ENCODE measurements at places on chromosomes 4 and X. TPM values are rescaled to one million over a fixed set of nuclear protein-coding genes. Genes with fewer than 3 reads are reported as not detected.

GRCh38 chrX:21661316-21661715 lies 3.2 kb upstream of the KLHL34 start:
- no peak for DNase-seq

DNA sequence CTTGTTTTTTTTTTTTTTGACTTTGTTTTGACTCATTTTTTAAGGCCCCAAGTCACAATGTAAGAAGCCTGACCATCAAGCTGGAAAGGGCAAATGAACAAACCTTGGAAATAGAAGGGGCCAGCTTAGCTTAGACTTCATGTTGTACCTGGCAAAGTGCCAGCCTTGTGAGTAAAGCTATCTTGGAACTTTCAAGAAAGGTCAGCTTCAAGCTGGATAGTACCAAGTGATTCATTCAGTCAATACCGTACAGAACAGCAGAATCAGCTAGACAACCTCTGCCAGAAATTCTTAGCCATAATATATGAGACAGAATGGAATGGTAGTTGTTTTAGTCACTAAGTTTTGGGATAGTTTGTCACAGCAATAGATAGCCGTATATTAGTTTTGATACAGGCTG lies 1492.2 kb upstream of the TENM3 start:
- no peak for DNase-seq

DNA sequence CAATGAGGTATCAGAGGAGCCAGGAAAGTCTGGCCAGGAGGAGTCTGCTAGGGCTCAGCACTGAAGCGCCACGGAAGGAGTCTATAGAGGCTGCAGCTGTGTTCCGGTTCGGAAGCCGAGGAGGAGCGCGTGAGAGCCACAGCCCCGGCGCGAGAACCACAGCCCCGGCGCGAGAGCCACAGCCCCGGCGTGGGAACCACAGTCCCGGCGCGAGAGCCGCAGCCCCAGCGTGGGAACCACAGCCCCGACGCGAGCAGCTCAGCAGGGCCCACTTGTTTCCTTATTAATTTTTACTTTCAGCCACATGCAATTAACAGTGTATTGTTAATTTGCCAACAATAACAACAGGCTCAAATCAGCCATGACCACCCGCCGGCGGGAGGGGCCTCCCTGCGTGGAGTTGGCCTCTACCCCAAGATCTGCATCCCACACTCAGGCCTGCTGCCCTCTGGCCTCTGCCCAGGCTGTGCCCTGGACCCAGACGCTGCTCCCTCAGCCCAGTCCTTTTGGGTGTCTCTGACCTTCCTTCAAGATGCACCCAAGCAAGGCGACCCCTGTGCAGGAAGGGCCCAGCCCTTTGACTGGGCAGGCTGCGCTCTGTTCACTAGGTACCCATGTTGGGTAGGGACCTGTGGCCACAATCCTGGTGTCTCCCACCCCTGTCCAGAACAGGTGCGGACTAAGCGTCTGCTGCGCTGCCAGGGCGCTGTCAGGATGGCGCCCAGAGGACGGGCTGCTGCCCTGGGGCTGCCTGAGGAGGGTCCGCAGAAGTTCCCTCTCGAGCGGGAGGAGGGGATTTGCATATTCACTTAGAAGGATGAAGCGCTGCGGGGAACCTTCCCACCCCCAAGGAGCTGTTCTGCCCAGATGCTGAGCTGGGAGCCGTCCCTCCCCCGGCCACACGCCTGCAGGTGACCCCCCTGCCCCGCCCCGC lies 113.8 kb downstream of the ADRA2C start:
- no peak for DNase-seq

GRCh38 chrX:39288592-39288991 lies 487.3 kb downstream of the MID1IP1 start:
- no peak for DNase-seq

- DNase-seq = no peak
Observed at GRCh38 chr4:119536572-119537528, 91.8 kb downstream of the PDE5A start.

GRCh38 chr4:87543835-87544461 lies 14.8 kb upstream of the SPARCL1 start:
- no peak for DNase-seq

GRCh38 chrX:40552768-40553167 lies 28.0 kb upstream of the ATP6AP2 start:
- DNase-seq = no peak

DNA sequence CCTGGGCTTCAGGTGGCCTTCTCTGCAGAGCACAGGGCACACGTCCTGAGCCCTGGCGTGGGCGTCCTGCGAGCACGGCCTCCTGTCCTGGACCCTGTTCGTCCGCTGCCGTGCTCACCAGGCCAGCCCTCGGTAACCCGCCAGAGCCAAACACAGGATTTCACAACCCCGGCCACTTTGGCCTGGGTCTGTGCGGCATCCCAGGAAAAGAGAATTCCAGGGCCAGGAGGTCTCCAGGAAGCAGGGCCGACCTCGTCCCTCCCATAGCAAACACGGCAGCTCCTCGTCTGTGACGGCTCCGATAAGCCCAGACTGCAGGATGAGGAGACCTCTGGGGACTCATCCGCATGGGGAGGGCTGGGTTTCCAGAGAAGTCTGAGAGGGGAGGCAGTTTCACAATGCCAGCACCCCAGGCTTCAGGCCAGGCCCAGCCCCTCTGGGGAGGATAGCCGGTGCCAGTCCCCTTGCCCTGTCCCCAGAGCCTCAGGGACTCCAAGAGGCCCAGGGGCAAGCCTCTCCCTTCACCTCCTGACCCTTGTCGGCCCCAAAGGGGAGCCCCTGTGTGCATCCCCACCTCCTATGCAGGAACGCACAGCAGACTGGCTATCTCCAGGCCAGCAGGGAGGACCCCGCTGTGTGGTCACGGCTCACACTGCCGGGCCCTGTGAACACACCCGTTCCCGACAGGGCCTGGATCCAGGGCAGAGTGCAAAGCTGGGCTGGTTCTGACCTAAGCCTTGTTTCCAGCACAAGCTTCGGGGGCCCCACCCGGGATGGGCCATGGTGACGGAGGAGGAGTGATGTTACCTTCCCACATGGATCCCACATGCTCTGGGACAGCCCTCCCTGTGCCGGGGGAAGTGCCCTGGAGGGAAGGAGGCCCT lies 22.3 kb upstream of the HTRA3 start:
- DNase-seq = no peak

DNA sequence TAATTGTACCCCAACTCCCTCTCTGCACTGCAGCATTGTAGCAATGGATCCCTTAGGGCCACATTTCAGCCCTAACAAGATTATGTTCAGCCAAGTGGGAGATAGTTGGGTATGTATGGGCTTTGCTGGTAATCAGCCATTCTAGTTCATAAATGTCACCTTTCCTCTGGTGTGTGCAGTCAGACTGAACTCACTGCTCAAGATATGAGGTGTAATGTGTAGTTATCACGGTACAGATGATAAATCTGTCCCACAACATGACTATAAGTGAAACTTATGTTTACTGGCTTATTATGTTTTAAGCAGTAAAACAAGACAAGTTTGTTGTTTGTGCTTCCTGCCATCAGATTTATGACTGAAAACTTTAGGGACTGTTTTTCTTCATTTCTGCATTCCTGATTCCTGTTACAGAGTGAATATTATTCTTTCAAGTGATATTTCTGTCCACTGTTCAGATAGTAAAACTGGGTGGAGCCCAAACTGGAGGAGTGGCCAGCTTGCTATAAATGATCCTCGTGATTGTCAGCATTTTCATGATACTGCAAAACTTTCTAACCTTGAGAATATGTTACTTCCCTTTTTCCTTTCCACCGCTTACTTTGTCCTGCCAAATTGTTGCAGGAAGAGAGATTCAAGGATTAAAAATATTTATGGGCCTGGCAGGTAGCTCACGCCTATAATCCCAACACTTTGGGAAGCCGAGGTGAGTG lies 44.9 kb downstream of the ANAPC4 start:
- DNase-seq = no peak

- no peak for DNase-seq
Observed at GRCh38 chr4:67603310-67604028, 44.9 kb downstream of the STAP1 start.

- DNase-seq = no peak
Observed at GRCh38 chrX:17475449-17476217, 100.6 kb downstream of the NHS start.

DNA sequence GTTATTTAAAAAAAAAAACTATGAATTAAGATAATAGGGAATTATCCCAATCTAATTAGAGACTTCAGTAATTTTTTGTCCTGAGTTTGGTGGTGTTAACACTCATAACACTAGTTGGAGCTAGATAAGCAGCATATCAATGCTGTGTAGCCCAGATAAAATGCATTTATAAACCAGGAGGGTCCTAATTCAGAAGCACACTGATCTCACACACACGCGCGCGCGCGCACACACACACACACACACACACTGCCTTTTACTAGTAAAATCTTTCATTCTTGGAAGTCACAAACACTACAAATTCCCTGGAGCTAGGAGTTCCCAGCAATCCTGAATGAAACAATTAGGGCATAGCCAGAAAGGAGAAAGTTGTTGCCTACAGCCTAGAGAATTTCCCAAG lies 3.2 kb downstream of the UNC5C start:
- DNase-seq = no peak

GRCh38 chr4:165207016-165207430 lies 338 bp upstream of the KLHL2 start:
- DNase-seq = no peak

- DNase-seq = no peak
Observed at GRCh38 chr4:4803216-4803911, 56.1 kb upstream of the MSX1 start.

- no peak for DNase-seq
Observed at GRCh38 chrX:153598541-153599191, at the start of gene CCNQ. Gene CCNQ, minus strand, starts transcription at chrX:153599139. Its CDS starts 66 bp downstream, at chrX:153599073.

GRCh38 chrX:50978920-50979682 lies 68.6 kb downstream of the BMP15 start:
- no peak for DNase-seq

DNA sequence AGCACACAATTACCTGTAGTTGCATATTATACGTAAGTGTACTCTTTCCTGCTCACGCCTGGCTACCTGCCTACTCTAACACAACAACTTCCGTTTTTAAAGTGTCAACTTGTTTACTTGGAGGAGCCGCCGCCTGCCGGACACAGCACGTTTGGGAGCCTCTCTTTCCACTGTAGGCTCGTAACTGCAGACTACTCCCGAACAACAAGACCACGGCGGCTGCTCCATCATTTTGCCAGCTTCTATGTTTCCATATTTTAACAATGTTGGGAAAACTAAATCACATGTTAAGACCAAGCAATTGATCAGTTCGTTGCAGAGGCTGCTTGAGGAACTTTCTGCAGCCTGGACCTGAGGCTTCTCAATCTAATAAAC lies 841 bp downstream of the MTNR1A start:
- no peak for DNase-seq

DNA sequence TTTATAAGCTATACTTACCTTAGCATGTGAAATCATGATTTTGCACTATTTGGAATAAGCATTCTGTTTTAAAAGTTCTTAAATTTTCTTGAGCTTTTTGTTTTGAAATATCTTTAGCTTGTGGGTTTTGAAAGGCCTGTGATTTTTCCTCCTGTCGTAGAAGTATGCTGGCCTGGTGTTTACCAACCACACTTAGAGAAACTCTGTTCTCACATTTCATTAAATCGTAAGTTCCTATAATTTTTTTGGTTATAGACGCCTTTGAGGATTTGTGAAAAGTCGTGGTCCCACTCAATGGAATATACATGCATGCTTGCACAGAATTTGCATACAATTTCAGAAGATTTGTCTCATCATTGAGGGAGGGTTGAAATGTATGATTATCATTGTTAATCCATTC lies 63.6 kb downstream of the PDLIM5 start:
- no peak for DNase-seq

- no peak for DNase-seq
Observed at GRCh38 chr4:47561331-47561730, 76.3 kb downstream of the ATP10D start.

DNA sequence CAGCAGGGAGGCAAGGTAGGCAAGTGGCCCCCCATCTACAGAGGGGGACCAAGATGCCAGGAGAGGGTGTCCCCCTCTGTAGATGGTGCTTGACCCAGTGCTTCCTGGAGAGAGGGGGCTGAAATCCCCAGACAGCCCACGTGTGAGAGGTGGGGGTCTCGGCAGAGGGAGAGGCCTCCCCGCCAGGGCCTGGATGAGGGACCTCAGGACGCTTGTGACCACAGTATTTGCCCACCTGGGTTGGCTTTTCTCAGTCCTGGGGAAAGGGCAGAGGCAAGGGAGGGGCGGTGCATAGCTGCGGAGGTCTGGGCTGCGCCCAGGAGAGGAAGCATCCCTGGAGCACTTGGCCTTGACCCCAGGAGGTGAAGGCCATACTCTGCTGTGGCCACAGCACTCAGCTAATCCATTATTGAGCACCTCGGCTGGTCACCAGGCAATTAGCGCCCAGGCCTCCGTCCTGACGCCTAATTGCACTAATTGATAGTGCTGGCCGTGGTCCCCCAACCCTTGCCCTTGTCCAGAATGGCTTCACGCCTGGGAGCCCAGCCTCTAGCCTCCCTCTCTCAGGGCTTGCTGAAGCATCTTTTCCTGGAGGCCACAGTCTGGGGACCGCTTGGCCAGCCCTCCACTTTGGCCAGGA lies 30.7 kb downstream of the HMX1 start:
- DNase-seq = no peak

GRCh38 chr4:94221916-94222315 lies 14.3 kb downstream of the SMARCAD1 start:
- no peak for DNase-seq

GRCh38 chr4:168374772-168375523 lies 56.4 kb upstream of the DDX60 start:
- DNase-seq = no peak

DNA sequence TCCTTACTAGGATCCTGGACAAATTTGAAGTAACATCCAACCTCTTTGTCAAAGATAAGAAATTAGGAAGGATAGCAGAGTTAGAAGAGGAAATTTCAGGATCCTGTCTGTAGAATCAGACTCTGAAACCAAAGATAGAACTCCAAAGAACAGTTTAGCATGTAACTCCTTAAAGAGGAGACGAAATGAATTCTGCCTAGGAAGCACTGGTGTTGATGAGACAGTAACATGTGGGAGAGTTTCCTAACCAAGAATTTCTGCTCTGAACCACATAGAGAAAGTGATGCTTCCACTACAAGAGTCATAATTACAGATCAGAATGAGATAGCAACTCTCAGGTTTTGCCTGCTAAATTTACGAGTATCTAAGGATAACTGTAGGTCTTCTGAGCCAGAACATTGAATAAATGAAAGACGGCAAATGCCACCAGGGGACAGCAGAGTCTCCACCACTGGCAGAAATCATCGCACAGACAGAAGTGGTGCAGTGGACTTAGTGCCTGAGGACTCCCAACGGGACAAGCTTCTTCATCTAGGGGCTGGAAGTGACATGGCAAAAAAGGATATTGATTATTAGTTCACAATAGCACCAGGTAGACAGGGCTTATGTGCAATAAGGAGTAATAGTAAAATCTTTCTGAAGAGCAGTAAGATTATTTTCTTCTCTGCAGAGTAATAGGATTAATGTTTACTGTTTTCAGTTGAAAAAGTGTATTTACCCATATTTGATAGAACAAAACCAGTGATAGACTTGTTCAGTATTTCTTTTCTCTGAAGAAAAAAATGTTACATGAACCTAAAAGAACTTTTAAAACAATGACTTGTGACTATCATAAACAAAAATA lies 6.7 kb upstream of the PPID start:
- no peak for DNase-seq

The ADGRL3 gene
- 16.9 TPM for total RNA-seq

The CXCR3 gene
- not detected for total RNA-seq

The CTAG1A gene
- not detected for total RNA-seq

The RPS6KA6 gene
- 2.7 TPM for total RNA-seq

The DNAAF6 gene
- total RNA-seq = not detected

The FAM149A gene
- 9.8 TPM for total RNA-seq

The NEUROG2 gene
- total RNA-seq = not detected

The CCDC120 gene
- total RNA-seq = 8.6 TPM

The BMP15 gene
- not detected for total RNA-seq

The TACR3 gene
- not detected for total RNA-seq

The SHROOM4 gene
- total RNA-seq = 10.1 TPM

All from vagina (tissue), 2 donors.